Foreskin keratinocyte (primary cell): ENCODE measurements at places on chromosomes 1 and 21. TPM values are rescaled to one million over a fixed set of nuclear protein-coding genes. Genes with fewer than 3 reads are reported as not detected.

Gene ACTA1
- not detected in 2 replicates for total RNA-seq

Gene DDAH1
- 10.4 and 14.9 TPM in 2 replicates for total RNA-seq

Gene KRTAP13-1
- total RNA-seq, result not detected in 2 replicates

Gene ALX3
- total RNA-seq, result not detected in 2 replicates

Gene PTGFR
- total RNA-seq, result 0.04 and 6.0 TPM in 2 replicates

Gene ACKR1
- not detected in 2 replicates for total RNA-seq

Gene ILDR2
- not detected in 2 replicates for total RNA-seq

Gene SHISAL2A
- total RNA-seq, result not detected in 2 replicates

Gene NTMT2
- not detected in 2 replicates for total RNA-seq

Gene FAM72C
- 2.9 and 6.2 TPM in 2 replicates for total RNA-seq

Gene TSPAN2
- total RNA-seq, result 0.32 and 0.48 TPM in 2 replicates

Gene SNRPE
- 162 and 184 TPM in 2 replicates for total RNA-seq
